Esophagus squamous epithelium (tissue), 5 donors: ENCODE measurements at places on chromosomes 5 and 9.

- DNase-seq, result no peak
These were observed 2.0 kb downstream of the IER5L start for GRCh38 chr9:129175825-129176633.

- no peak for DNase-seq
These were observed 53.0 kb upstream of the ALDH1B1 start for GRCh38 chr9:38339496-38339895.

GRCh38 chr9:107712390-107712789 lies 222.8 kb upstream of the KLF4 start:
- no peak for DNase-seq

GRCh38 chr5:130136300-130136699 lies 232.0 kb downstream of the CHSY3 start:
- DNase-seq, result no peak

GRCh38 chr9:91359083-91359482 lies 2.6 kb downstream of the AUH start:
- no peak for DNase-seq

- DNase-seq, result peak; percentile 41
These were observed 63.4 kb upstream of the ABCA1 start for GRCh38 chr9:104991144-104991953.

DNA sequence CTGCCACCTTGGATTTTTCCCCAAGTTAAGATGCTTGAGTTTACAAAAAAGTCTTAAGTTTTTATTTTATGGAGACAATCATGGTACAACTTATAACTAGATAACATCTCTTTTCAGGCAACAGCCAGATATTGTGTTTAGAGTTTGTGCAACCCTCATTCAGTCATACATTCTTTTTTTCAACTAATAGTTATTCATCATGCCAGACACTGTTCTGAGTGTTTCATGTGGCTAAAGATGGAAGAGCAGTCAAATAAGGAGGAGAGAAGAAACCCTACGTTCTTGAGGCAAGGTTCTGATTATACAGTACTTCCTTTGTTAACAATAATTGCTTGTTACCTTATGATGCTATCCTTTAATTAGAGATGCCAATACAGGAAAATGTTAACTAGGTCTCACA lies 42.1 kb upstream of the ZNF462 start:
- no peak for DNase-seq

- no peak for DNase-seq
These were observed 190.2 kb downstream of the ASTN2 start for GRCh38 chr9:117224695-117225094.

DNA sequence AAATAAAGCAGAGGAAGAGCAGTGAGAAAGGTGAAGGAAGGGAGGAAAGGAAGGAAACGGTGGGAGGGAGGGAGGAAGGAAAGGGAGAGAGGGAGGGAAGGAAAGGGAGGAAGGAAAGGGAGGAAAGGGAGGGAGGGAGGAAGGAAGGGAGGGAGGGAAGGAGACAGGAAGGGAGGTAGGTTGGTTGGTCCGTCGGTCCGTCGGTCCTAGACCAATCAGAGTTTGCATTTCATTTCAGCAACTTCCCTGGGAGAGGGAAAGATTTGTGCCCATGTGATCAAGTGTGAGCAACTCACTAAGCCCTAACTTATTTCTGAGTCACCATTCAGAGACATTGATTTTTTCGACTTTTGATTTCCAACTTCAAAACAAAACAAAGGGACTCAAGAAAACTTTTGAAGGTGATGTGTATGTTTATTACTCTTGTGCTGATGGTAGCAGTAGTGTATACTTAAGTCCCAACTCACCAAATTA lies 18.8 kb downstream of the NANS start:
- no peak for DNase-seq

GRCh38 chr5:56565644-56566043 lies 249.7 kb upstream of the MAP3K1 start:
- DNase-seq, result no peak

DNA sequence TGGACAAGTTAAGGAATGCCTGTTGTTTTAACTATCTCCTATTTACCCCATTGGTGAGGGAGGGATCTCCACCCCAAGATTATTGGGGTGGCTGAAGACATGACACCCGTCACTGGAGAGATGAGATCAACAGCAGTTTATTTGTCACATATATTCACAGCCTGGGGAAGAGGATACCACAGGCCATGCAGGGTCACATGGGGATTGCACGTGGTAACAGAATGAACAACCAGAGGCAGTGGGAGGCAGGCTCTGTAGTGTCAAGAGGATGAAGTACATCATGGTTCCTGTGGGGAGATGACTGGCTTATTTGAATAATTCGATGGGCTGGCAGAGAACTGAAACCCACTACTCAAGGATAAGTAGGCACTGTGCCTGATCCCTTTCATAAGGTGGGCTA lies 18.6 kb upstream of the SHISAL2B start:
- DNase-seq, result no peak

GRCh38 chr5:140141241-140141640 lies 15.5 kb downstream of the IGIP start:
- no peak for DNase-seq

DNA sequence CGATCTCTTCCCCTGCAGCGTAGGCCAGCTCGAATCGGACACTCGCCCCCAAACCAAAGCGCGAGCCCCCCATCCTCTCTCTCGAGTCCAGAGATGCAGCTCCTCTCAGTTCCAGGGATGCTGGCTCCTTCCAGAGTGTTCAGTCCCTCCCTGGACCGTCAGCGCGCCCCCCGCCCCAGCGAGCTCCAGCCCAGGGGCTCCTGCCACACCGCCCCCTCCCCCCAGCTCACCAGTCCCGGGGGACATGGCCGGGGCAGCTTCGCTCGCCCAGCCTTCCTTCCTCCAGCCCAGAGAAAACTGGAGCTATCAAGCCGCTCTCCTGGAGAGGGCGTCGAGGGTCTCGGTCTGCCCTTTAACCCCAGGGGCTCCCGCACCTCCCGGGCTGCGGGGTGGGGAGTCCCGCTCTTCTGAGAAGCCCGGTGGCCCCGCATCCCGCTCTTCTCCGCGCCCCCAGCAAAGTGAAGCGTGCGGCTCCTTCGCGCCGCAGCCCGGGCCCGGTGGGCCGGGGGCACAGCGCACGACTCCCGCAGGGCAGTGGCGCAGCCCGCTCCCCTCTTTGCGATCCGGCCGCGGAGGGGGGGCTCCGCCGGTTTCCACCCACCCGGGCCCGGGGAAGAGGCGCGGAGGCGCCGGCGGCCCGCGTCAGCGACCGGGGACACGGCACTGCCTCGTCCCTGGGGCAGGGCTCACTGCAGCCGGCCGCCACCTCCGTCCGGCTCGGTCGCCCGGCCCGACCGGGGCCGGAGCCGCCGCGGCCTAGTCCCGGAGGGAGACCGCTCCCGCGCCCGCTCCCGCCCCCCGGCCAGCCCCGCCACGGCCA lies 587 bp downstream of the MIER3 start:
- no peak for DNase-seq

DNA sequence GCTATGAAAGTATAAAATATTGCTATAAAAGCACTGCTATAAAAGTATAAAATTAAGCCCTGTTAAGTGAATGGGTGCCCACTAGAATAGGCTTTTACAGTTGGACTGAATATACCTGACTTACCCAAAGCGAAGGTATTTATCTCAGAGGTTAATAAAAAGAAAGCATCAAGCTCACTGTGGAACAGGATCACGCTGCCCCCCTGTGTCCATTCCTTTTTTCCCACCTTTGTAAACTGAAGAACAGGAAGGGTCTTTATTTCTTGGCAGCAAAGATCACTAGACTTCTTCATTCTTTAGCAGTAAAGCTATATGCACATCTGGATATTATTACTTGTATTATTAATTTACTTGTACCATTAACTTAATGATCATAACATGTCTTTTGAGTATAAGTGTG lies 22.1 kb upstream of the PLPP6 start:
- no peak for DNase-seq
